ENCODE measurements at places on chromosomes 5 and 9.

DNA sequence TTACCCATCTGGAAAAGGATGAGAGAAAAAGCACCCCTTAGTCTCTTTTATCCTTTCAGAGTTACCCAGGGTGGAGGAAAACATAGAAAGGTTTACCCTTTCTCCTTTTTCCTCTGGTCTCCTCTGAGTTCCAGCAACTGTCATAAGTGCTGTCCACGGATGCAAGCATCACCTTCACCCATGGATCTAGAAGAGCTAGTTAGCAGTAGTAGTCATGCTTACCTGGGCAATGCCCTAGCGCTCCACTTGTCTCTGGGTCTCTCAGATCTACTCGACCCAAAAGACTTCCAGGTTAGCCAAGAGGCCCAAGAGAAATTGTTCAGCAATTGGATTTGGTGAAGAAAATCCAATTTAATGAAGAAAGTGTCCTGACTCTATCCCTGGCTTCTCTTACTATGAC is 656.2 kb upstream of the PTPRD start:
- no peak for DNase-seq

- DNase-seq, result no peak
Measured at GRCh38 chr9:75019022-75019421, 9.1 kb downstream of the CARNMT1 start.

DNA sequence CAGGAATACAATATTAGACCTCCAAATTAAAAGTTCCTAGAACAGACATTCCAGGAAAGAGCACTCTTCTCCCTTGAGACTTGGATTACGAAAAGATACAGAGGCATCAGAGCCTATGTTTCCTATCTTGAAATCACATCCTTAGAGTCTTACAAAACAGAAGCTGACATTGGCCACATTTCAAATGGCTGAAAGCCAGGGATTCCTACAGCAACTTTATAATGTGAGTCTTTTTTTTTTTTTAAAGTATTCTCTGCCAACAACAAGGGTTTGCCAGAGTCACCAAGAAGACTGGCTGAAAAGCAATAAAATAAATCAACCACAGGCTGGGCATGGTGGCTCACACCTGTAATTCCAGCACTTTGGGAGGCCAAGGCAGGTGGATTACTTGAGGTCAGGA is 63.1 kb downstream of the TRPM6 start:
- no peak for DNase-seq

GRCh38 chr9:132983491-132984201 is 5.2 kb downstream of the GFI1B start:
- no peak for DNase-seq

DNA sequence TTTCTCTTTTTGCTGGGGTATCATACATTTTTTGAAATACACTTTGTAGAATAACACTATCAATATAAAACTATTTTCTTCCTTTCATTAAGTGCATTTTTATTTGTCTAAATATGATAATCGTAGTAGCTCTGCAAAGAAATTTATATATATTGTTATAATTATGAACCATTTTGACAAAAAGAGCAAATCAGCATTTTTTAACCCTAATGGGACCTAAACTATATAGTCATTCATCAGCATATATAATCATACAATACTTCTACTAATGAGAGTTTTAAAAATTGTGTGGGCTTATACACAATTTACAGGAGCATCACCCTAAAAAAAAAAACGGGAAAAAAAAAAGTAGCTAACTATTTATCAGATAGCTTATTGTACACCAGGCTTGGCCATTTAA is 329.7 kb upstream of the TYRP1 start:
- no peak for DNase-seq

DNA sequence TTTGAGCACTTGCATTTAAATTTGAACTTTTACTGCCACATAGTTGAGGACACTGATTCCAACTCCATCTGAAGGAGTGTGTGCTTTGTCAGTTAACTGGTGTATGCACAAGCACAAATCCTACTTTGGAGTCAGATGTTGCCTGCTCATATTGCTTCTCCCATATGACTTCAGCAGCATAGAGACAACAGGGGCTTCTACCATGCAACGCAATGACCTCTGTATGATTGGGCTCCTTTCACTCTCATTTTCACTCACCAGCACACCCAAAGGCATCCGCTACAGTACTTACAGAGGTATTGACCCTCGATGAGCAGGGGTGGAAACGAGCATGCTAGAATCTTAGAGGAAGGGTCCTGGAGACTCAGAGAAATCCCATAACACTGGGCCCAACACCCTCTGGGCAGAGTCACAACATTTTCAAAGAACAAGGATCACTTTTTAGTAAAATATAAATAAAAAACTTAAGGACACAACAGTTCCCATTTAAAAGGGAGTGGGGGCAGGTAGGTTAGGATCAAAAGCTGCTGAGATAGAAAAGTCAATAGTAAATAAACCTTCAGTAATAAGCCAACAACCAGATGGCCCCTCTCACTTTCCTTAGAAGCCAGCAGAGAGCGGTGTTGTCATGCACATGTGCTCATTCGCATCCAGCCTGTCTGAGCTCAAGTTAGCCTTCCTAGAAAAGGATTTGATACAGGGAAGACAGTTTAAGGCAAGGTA is 203.8 kb downstream of the SNCAIP start:
- DNase-seq, result no peak

- no peak for DNase-seq
Measured at GRCh38 chr5:169875091-169875728, 105.1 kb downstream of the INSYN2B start.

- peak; percentile 12 for DNase-seq
Measured at GRCh38 chr5:150429410-150429873, 16.7 kb upstream of the CD74 start.

- DNase-seq, result no peak
Measured at GRCh38 chr5:145375521-145375920, 459.6 kb downstream of the PRELID2 start.

GRCh38 chr9:119773823-119774222 is 404.6 kb upstream of the BRINP1 start:
- DNase-seq, result no peak

DNA sequence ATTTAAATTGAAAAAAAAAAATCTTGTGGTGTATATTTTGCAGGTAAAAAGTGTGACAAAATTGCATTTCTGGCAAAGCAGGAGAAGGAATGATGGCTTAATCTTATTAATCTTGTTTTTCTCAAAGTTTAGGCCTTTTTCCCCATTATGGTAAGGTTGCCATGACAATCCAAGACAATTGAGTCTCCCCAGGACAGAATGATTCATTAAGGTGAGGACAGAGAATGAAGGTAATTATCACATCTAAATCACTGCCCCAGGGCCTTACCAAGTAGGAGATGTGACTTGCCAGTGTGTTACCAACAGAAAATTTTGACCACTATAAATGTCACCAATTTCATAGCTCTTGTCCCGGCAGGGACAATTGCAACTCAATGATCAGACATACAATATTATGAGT is 439.2 kb downstream of the DNAH5 start:
- no peak for DNase-seq

- DNase-seq, result peak; percentile 60
Measured at GRCh38 chr5:54229041-54229780, 81.2 kb downstream of the ARL15 start.

- DNase-seq, result peak; percentile 15
Measured at GRCh38 chr5:98827161-98827560, 53.7 kb downstream of the RGMB start.

DNA sequence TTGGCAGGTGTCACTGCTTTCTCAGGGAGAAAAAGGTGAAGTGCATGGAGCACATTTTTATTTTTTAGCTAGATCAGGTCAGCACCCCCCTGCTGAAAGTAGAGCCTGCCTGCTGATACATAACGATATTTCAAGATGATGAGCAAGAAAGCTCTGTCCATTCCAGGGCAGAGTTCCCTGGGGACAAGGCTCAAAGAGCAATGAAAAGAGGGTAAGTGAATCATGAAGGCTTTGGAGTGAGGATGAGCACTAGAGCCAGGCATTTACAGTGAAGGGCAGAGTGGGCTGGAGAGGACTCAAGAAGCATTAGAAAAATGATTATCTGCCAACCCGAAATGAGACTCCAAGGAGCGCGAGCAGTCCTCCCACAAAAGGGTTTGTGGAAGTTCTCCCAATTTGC is 345.7 kb downstream of the TLE4 start:
- DNase-seq, result no peak

DNA sequence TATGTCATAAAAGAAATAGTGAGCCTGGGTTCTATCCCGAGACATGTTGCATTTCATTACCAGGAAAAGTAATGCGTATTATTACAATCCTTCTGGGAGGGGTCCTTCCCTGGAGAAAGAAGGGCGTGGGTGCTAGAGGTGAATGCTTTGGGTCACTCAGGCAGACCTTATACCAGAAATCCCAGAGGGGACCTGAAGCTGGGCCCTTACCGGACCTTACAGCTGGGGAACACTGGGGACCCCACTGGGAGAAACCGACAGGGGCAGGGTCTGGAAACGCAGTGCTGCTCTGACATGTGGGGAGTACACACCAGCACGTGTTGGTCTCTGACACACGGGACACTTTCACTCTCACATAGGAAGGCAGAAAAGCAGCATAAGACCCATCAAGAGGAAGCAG is 71.3 kb downstream of the LMNB1 start:
- no peak for DNase-seq

DNA sequence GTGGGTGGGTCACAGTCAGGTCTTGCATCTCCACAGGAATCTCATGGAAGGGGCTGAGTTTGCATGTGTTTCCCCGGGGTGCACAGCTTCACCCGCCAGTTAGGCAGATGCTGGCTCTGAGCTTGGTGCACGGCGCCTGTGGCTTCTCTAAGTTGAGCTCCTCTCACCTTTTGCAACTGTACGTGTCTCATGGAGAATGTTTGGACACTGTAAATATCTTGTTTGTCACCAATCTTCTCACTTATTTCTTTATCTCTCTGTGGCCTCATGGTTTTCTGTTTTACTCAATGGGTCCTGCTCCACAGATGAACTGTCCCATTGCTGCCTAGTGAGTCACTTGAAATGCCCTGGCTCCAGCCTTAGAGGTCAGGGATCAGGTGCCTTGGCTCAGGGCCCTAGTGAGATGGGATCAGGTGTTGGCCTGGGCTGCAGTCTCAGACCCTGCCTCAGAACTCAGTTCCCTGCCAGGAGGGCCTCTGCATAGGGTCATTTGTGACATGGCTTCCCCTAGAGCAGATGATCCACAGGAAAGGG is 61.6 kb downstream of the WNK2 start:
- DNase-seq, result no peak

DNA sequence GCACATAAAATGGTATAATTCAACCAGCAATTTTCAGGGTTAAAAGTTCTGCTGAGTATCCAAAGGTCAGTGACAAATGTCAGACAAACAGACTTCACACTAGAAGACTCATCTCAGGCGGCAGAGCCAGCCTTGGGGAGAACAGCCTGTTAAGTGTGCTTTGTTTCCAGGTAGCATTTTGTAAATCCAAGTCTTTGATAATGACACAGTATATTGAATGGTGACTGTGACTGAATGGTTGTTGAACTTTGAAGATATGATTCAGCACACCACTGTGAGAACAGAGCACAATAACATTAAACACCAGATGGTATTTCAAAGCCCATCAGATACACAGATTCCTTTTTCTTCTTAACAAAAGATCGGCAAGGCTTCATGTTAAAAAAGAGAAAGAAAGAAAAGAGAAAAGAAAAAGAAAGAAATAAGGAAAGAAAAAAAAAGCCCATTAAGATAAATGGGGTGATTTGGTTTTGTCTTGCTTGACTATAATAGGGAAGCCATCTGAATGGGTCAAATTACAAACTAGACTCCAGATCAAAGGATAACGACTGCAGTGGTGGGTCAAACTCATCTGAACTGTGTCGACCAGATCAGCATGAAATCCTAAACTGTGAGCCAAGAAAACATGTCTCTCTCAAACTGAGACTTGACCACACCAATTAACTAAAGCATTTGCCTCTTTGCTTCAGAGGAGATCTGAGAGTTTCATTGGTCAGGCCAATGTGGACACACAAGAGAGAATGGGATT is 313.0 kb upstream of the ZNF608 start:
- no peak for DNase-seq

DNA sequence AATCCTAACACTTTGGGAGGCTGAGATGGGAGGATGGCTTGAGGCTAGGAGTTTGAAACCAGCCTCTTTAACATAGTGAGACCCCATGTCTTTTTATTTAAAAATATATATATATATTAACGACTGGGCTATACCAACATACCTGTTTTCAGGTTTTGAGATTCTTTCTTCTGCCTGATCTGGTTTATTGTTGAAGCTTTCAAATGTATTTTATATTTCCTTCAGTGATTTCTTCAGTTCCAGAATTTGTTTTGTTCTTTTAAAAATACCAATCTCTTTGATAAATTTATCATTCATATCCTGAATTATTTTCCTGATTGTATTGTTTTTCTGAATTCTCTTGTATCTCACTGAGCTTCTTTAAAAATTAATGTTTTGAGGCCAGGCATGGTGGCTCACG is 31.2 kb downstream of the OGN start:
- no peak for DNase-seq

GRCh38 chr5:146199176-146199815 is 4.1 kb upstream of the RBM27 start:
- DNase-seq, result no peak

DNA sequence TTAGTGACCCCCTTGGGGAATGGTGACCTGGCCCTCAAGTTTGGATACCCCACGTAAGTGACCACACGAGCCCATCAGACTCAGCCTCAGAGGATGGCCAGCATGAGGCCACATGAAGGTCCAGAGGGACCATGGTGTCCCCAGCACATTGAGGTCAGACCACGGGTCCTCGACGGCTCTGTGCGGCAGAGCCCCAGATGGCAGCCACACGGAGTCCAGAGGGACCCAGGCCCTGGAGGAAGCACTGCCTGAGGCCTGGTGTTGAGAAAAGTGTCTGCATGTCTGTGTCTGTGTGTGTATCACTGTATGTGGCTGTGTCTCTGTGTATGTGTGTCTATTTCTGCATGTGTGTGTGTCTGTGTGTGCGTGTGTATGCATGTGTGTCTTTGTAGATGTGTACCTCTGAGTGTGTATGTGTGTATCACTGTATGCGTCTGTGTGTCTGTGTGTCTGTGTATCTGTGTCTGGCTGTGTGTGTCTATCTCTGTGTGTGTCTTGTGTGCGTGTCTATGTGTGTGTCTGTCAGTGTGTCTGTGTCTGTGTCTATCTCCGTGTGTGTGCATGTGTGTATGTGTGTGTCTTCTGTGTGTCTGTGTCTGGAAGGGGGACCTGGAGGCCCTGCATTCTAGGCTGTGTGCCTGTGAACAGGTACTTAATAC is 992 bp downstream of the LCNL1 start:
- no peak for DNase-seq

GRCh38 chr5:88690409-88691229 is 192.4 kb downstream of the MEF2C start:
- peak; percentile 66 for DNase-seq
